ENCODE measurements at places on chromosomes 11 and 22. TPM values are rescaled to one million over a fixed set of nuclear protein-coding genes. Genes with fewer than 3 reads are reported as not detected.

DNA sequence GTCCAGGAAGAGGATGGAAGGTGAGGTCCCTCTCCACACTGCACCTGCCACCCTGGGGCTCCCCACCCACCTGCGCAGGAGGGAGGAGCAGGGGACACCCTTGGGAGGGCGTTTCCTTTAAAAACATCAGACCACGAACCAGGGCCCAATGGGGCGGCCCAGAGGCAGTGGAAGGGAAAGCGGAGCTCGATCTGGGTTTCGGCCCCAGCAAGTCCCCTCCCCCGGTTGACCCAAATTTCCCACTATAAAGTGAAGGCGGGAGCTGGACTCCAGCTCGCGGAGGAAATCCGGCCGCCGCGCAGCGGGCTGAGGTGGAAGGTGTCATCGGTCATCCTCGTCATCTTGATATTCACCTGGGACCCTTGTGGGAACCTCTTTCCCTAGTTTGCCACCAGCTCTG is 99.3 kb downstream of the WNT7B start:
- no peak overlapping the region for H3K27ac ChIP-seq
- no peak for DNase-seq
- H3K4me3 ChIP-seq: no peak overlapping the region

GRCh38 chr22:44272401-44272771 is 40.4 kb downstream of the SHISAL1 start:
- no peaks in the 10 kb centered on the region for H3K36me3 ChIP-seq
- no peak for DNase-seq
- no peak overlapping the region for H3K27ac ChIP-seq
- H3K27me3 ChIP-seq: no peaks in the 10 kb centered on the region
- no peak overlapping the region for H3K4me3 ChIP-seq

DNA sequence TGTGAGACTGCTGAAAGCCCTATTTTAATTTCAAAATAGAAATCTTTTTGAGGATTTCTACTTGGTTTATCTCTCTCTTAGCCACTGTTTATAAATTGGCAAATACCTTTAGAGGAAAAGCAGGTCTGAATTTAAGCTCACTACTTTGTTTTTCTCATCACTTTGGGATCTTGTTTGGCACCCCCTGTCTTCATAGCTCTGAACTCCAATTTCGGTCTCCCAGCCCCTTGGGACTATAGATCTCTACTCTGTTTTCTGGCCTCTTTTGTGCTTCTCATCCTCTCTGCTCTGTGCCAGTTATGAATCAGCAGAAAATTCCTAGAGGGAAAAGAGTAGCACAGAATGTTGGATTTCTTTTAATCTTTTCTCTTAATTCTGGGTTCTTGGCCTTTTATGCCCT is 118.3 kb downstream of the CYP2R1 start:
- H3K4me3 ChIP-seq: no peak overlapping the region
- H3K36me3 ChIP-seq: no peaks in the 10 kb centered on the region
- no peak for DNase-seq
- peaks cover 11% of the 10 kb centered on the region for H3K27me3 ChIP-seq
- H3K4me1 ChIP-seq: no peaks in the 10 kb centered on the region
- no peak overlapping the region for H3K27ac ChIP-seq

- H3K36me3 ChIP-seq: no peaks in the 10 kb centered on the region
- peaks cover 5% of the 10 kb centered on the region for H3K4me1 ChIP-seq
- no peaks in the 10 kb centered on the region for H3K27me3 ChIP-seq
- DNase-seq: no peak
- no peak overlapping the region for H3K4me3 ChIP-seq
These were observed 6.6 kb upstream of the TEAD1 start for GRCh38 chr11:12667646-12668045.

- no peak overlapping the region for H3K4me3 ChIP-seq
- no peak for DNase-seq
- no peaks in the 10 kb centered on the region for H3K27me3 ChIP-seq
- H3K4me1 ChIP-seq: no peaks in the 10 kb centered on the region
These were observed 811.5 kb upstream of the ANO3 start for GRCh38 chr11:25520459-25520858.

GRCh38 chr11:102534261-102534872 is 3.8 kb upstream of the MMP7 start:
- no peaks in the 10 kb centered on the region for H3K27me3 ChIP-seq
- no peak overlapping the region for H3K27ac ChIP-seq
- H3K4me3 ChIP-seq: no peak overlapping the region
- H3K36me3 ChIP-seq: no peaks in the 10 kb centered on the region
- H3K4me1 ChIP-seq: no peaks in the 10 kb centered on the region
- DNase-seq: no peak

DNA sequence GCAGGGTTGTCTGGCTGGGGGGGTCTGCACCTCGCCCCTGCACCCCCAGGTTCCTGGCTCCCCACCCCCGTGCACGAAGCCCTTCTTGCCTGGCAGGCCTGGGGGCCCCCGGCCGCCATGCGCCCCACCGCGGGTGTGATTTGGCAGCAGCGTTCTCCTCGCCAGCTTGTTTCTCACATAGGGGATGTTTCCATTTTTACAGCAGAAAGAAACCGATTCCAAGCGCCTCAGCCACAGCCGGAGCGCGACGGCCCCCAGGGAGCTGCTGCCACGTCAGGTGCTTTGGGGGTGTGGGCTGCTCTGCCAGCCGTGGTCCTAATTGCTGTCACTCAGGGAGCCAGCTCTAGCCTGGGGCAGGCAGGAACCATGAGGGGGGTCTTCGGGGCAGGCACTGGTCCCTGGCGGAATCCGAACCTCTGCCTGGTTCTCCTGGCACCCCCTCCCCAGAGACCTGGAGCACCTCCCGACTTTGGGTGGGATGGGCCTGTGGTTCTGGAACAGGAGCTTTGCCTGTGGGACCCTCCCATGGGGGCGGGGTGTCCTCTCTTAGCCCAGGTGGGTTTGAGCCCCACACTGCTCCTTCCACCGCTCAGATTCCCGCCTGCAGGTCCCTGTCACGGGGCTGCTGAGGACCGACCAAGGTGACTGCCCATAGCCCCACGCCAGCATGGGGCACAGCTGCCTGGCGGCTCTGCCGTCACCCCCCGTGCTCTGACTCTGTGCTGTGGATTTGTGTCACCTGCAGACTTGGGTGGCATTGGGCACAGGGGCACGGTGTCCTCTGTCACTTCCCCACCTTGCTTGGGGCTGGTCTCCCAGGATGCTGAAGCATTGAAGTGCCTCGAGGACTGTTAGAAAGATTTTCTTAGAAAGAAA is 54.0 kb downstream of the RTN4R start:
- H3K4me1 ChIP-seq: no peaks in the 10 kb centered on the region
- no peak overlapping the region for H3K27ac ChIP-seq
- no peaks in the 10 kb centered on the region for H3K27me3 ChIP-seq
- DNase-seq: no peak

GRCh38 chr22:27146866-27147633 is 489.7 kb downstream of the MIAT start:
- no peak for DNase-seq
- no peaks in the 10 kb centered on the region for H3K27me3 ChIP-seq
- peaks cover 26% of the 10 kb centered on the region for H3K4me1 ChIP-seq

- DNase-seq: no peak
- H3K36me3 ChIP-seq: no peaks in the 10 kb centered on the region
These were observed 77.1 kb upstream of the CD82 start for GRCh38 chr11:44488165-44488965.

DNA sequence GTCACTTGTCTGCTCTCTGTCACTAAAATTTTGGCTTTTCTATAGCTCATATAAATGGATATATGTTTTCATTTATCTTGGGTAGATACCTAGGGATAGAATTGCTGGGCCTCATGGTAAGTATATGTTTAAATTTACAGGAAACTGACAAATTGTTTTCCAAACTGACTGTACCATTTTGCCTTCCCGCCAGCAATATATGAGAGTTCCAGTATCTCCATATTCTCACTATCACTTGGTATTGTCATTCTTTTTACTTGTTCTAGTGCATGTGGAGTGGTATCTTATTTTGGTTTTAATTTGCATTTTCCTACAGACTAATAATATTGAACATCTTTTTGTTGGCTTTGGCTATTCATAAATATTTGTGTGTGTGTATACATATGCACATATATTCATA is 101.7 kb downstream of the TMEM135 start:
- no peak overlapping the region for H3K4me3 ChIP-seq
- no peak overlapping the region for H3K27ac ChIP-seq
- no peaks in the 10 kb centered on the region for H3K36me3 ChIP-seq
- no peak for DNase-seq
- no peaks in the 10 kb centered on the region for H3K27me3 ChIP-seq

DNA sequence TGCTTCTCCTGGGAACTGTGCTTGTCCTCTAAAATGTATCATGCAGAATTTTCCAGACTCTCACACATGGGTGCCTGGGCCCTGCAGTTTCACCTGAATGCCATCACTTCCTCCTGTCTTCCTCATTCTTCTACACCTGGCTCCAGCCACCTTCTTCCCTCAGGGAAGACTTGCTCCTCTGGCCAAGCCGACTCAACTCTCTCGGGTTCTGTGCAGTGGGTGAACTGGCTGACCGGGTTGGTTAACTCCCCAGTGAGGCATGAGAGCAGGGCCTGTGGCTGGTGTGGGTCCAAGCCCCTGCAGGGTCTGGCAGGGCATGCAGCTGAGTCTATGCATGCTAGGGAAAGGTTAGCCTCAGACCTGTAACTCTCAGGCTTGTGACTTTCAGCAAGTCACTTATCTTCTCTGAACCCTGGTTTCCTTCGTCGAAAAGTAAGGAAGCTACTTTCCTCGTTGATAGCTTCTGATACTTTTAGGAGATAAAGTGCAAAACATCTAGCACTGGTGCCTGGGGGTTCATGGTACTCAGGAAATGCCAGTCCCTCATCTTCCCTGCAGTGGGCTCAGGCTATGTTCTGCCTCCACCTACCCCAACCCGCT is 11.9 kb downstream of the CD82 start:
- H3K4me3 ChIP-seq: no peak overlapping the region
- H3K4me1 ChIP-seq: peaks cover 19% of the 10 kb centered on the region
- DNase-seq: no peak
- H3K27ac ChIP-seq: no peak overlapping the region
- no peaks in the 10 kb centered on the region for H3K27me3 ChIP-seq

DNA sequence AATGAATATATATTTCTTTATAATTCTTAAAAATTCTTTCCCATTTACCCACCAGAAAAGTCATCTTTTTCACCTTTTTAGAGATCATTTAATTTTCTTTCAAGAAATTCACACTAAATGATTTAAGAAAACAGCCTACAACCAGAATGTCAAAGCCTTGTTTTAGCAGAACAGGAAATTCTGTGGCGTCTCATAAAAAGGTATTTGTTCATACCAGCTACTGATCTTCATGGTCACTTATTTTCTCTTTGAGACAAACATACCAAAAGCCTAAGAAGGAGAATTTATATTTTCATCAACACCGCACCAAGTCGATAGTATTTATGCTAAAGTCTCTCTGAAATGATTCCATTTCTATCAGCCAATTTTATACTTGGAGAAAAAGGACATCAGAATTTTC is 105.3 kb downstream of the ETS1 start:
- peaks cover 33% of the 10 kb centered on the region for H3K4me1 ChIP-seq
- peaks cover 84% of the 10 kb centered on the region for H3K36me3 ChIP-seq
- H3K4me3 ChIP-seq: no peak overlapping the region
- H3K27me3 ChIP-seq: no peaks in the 10 kb centered on the region

ZNF195 gene
- 34.1 TPM for total RNA-seq

GRCh38 chr11:8192016-8192895 is 23.4 kb upstream of the RIC3 start:
- H3K4me3 ChIP-seq: no peak overlapping the region
- no peaks in the 10 kb centered on the region for H3K4me1 ChIP-seq

DNA sequence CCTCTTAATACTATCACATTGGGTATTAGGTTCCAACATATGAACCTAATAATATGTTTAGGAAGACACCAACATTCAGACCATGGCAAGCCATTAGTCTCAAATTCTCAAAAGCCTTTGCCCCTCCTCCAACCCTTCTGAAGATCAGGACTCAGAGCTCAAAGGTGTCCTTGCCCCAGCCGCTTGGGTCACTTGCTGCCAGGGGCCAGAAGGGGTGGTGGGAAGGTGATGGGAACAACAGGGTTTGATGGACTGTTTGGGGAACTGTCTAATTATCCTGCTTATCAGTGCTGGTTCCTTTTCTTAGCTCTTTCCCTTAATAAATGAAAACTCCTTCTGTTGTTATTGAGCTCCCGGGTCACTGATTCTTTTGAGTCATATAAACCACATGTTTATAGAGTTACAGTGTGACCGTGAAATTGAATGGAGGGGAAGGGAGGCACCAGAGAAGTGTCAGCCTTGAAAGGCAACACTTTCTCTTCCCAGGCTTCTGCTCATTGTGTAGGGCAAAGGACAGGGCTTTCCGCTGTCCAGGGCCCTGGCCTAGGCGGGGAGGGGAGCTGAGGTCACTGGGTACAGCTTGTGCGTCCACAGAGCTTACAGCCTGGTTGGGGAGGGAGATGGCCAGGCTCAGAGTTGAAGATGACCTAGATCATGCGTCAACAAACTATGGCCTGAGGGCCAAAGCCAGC is 105.1 kb downstream of the FBXO7 start:
- peaks cover 47% of the 10 kb centered on the region for H3K4me1 ChIP-seq
- H3K36me3 ChIP-seq: no peaks in the 10 kb centered on the region
- no peak overlapping the region for H3K4me3 ChIP-seq
- H3K27ac ChIP-seq: peak overlapping the region; percentile 42
- DNase-seq: peak; percentile 86

DNA sequence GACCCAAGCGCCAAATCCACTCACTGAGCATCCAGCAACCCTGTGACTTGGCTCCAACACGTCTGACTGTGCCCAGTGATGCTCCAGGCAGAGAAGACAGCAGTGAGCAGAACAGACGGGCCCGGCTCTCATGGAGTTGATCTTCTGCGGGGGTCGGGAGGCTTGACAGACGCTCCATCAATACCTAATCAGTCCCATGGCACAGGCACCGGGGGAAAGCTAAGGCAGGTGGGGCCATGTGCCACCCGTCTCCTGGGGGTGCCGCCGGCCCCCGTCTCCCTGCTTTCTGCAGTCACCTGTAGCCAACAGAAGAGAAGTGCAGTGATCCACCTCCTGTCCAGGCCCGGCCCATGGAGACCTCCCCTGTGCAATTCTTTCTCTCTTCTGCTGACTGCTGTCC is 47.5 kb downstream of the LINC01488 start:
- no peak overlapping the region for H3K4me3 ChIP-seq
- H3K36me3 ChIP-seq: no peaks in the 10 kb centered on the region
- DNase-seq: peak; percentile 58

ANO1 gene
- 0.72 TPM for total RNA-seq

- H3K4me3 ChIP-seq: 0 out of 2 replicates have a peak overlapping the region, but pooled peaks have one; percentile 0
- H3K27me3 ChIP-seq: no peaks in the 10 kb centered on the region
- H3K4me1 ChIP-seq: peaks cover 31% of the 10 kb centered on the region
- H3K27ac ChIP-seq: peak overlapping the region; percentile 95
- H3K36me3 ChIP-seq: no peaks in the 10 kb centered on the region
These were observed 29.6 kb downstream of the C22orf31 start for GRCh38 chr22:29032014-29032475.

- H3K36me3 ChIP-seq: no peaks in the 10 kb centered on the region
- no peak for DNase-seq
- no peaks in the 10 kb centered on the region for H3K4me1 ChIP-seq
- no peaks in the 10 kb centered on the region for H3K27me3 ChIP-seq
- H3K27ac ChIP-seq: no peak overlapping the region
These were observed 799.4 kb upstream of the TENM4 start for GRCh38 chr11:80240245-80240644.
